ENCODE measurements at places on chromosomes 3 and 15.

DNA sequence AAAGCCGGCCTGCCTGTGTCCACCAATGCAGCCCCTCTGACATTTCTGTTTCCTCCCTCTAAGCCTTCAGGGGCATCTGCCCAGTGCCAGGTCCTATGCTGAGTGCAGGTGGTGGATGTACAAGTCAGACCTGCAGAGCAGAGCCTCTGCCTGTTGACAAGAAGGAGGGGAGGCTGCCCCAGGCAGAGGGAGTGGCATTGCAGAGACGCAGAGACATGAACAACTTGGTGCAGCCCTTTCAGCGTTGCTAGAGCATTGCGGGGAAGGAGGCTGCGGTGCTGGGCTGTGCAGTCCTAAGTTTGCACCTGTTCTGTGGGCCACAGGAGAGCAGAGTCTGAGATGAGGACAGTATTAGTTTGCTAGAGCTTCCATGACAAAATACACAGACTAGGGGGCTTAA, 65.2 kb downstream of the LSM3 start:
- no peak for DNase-seq

- DNase-seq = no peak
Observed at GRCh38 chr3:29275309-29275708, 5.6 kb upstream of the RBMS3 start.

- DNase-seq = no peak
Observed at GRCh38 chr3:187305881-187306280, 14.3 kb upstream of the MASP1 start.

DNA sequence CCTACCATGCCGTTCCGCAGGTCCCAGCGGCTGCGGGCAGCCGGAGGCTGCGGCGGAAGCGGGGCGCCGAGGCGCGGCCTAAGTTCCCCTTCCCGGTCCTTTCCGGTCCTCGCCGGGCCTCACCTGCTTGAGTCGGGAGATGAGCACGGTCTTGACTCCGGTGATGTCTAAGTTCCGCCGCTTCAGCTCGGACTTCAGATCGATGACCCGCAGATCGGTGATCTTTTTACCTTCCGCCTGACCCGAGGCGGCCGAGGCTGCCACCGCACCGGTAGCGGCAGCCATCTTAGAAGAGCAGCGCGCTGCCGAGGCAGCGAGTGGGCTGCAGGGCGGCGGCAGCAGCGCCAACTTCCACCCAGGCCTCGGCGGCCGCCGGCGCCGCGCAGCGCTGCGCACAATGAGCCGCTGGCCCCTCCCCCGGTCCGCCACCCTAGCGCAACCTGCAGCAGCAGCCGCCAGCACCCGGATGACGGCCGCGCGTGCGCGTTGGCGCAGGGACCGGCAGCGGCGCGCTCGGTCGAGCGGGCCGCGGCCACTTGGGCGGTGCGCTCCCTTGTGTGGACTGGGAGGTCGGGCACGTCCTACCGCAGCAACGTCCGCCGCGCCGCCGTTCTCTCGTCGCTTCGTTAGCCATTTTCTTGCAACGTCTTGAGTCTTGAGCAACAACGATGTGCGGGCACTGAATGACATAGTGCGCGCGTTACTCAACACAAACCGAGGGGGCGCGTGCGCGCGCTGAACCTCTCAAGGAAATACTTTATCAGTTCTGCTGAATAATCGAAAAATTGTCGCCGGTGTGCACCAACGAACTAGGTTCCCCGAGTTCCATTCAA, at the start of gene SLTM:
SLTM (minus strand) TSS at position 399 of the 833 bp plus-strand sequence; CDS start at position 285, 114 bp downstream.
- DNase-seq = peak; percentile 80

DNA sequence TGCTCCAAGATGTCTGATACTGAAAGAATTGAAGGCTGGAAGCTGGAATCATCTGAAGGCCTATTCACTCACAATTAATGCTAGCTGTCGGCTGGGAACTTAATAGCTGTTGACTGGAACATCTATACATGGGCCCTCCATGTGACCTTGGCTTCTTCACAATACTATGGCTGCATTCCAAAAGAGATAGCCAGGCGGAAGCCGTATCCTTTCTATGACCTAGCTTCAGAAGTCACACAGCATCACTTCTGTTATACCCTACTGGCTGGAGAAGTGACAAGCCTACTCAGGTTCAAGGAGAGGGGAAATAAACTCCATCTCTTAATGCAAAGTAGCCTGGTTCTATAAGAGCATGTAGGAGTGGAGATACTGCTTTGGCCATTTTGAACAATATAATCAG, 50.9 kb upstream of the SPRED1 start:
- no peak for DNase-seq

DNA sequence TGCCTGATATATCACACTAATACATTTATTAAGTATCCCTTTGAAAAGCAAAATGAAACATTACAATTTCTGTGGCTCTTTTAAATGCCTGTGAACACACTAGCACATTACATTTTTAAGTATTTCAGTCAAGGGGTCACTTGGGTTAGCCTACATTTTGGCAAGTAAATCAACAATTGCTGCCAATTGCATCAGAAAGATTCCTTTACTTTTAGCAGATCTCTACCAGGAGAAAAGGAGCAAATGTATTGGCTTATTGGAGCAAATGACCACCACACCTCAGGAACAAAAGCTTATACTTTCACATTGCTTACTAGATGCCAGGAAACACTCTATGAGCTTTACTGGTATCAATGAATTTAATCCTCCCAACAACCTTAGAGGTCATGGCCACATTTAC, 947.1 kb downstream of the FHIT start:
- no peak for DNase-seq

DNA sequence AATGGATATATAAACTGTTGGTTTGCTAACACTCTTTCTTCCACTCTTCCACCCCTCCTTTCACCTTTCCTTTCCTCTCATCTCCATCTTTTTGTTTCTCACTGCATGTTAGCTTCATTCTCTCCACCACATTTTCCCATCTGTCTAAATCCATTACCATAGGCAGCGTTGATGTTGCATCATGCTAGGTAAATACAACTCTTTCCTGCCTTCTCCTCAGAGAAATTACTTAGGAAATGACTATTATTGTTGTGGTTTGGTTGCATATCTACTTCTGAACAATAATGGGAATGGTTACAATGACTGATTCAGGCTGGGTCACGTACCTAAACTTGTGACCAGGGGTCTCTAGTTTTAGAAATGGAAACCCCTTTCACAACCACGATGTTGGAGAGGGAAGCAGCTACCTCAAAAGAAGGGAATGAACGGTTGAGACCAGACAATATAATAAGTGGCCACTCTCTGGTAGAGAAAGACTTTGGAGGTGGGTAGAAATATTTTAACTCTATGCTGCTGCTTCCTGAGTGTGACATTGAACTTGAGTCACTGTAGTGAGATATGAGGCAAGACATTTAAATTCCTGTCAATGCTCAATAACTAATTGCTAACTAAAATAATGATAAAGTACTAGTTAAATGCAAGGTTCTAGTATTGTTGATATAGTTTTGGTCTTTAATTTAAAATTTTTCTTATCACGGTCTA, 314.1 kb upstream of the TGFBR2 start:
- DNase-seq = no peak

DNA sequence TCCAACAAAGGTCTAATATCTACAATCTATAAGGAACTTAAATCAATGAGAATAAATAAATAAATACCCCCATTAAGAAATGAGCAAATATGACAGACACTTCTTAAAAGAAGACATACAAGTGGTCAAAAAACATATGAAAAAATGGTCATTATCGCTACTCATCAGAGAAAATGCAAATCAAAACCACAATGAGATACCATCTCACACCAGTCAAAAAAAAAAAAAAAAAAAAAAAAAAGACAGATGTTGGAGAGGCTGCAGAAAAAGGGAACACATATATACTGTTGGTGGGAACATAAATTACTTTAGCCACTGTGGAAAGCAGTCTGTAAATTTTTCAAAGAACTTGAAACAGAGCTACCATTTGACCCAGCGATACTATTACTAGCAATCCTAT, 31.6 kb upstream of the OR5H6 start:
- no peak for DNase-seq

GRCh38 chr3:149299938-149300801, 33.3 kb downstream of the TM4SF18 start:
- DNase-seq = no peak

GRCh38 chr3:34102288-34102687, 303.9 kb downstream of the PDCD6IP start:
- no peak for DNase-seq

GRCh38 chr15:40782609-40783227, 12.9 kb downstream of the C15orf62 start:
- DNase-seq = no peak

GRCh38 chr3:100634493-100635272, 25.3 kb downstream of the ADGRG7 start:
- DNase-seq = no peak

DNA sequence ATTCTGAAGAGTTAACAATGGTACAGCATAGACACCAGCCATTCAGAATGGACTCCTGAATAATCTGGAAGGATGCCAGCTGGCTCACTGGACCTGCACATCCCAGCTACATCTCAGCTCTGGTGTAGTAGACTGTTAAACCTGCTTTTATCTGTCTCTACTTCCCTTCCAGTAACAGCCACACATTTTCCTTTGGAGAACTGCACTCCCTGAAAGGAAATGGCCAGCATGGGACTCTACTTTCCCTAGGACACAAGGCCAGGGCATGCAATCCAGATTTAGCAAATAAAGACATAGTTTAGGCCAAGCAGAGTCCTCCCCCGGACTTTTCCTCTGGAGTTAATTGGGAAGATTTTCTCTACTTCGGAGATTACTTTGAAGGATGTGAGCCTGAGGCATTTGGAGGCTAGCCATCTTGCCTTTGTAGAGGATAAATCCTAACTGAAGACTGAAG, 82.7 kb upstream of the TCF12 start:
- DNase-seq = no peak

GRCh38 chr3:39651993-39652739, 157.2 kb upstream of the MYRIP start:
- no peak for DNase-seq

DNA sequence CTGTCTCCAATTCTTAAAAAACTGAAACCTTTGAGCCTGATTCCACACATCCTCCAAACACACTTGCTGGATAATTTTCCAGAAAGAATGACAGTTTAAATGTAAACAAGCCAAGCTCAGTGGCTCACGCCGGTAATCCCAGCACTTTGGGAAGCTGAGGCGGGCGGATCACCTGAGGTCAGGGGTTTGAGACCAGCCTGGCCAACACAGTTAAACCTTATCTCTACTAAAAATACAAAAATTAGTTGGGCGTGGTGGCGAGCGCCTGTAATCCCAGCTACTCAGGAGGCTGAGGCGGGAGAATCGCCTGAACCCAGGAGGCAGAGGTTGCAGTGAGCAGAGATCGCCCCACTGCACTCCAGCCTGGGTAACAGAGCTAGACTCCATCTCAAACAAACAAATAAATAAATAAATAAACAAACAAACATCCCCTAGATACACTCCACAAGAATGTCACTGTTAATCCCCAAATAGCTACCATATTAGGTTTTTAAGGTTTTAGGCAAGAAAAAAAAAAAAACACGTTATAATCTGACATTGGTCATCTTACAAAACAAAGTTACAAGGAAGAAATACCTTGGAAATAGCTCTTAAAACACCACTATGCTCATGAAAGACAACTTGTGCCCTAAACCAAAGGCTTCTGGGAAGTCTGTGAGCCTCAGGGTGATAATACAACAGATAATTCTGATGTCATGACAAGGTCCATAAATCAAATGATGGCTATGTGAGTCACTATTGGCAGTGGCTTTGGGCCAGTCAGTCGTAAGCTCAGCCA, 13.2 kb downstream of the TNIK start:
- DNase-seq = no peak

DNA sequence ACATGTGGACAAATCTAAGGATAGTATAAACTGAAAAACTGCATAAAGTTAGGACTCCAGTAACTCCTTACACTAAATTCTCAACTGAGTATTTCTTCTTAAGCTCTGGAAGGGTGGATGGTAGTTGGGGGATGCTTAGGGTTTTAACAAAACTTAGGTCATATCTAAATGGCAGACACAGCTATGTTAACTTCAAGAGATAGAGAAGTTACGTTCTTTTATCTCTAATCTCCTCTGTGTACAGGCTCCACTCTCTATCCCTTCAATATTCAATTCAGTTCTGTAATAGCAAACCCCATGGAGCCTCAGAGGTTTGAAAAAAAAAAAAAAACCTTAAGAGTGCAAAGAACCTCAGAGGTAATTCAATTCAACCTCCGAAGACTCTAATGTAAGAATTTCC, 3.1 kb downstream of the CMTM6 start:
- DNase-seq = no peak

DNA sequence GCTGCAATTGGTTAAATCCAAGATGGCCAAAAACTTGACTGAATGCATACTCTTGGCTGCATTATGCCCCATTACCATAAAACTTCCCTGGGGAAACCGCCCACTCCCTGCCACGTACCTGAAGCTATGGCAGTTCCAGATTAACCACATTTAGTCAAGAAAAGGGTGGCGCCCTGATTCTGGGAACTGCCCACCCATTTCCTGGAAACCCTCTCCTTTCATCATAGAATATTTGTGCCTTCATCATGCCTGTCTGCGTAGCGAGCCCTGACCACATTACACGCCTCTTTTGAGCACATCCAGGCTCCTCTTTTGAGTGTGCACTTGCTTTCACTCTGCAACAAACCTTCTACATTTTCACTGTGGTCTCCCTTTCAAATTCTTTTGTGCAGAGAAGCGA, 5.2 kb downstream of the LINS1 start:
- peak; percentile 31 for DNase-seq

DNA sequence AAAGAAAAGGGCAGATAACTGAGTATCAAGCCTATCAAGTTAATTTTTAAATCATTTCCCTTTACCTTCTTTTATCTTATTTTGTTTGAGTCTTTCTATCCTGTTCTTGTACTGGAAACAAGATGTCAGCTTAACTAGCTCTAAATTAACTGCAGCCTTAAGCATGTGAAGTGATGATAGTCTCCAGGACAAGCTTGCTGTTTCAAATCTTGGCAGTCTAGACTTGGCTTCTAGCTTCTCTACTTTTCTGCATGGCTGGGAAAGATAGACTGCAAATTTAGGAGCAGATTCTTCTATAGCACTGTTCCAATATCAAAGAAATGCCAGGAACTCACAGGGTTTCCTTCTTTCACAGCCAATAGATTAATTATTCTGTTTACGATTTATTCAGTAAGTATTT, 1034.4 kb downstream of the TUSC7 start:
- no peak for DNase-seq
